Foreskin keratinocyte (primary cell): ENCODE measurements at places on chromosomes 7 and 10. TPM values are rescaled to one million over a fixed set of nuclear protein-coding genes. Genes with fewer than 3 reads are reported as not detected.

Gene TEX47
- total RNA-seq = not detected in 2 replicates

Gene NYAP1
- total RNA-seq = 1.9 and 2.4 TPM in 2 replicates

Gene MET
- total RNA-seq = 147 and 157 TPM in 2 replicates

Gene STEAP2
- total RNA-seq = 5.1 and 6.1 TPM in 2 replicates

Gene MKI67
- 72.8 and 102 TPM in 2 replicates for total RNA-seq

Gene MSMB
- total RNA-seq = not detected in 2 replicates

Gene GBX1
- not detected in 2 replicates for total RNA-seq

Gene GPR85
- 0.63 and 0.68 TPM in 2 replicates for total RNA-seq

Gene GPER1
- total RNA-seq = 0.07 TPM in 1 of 2 replicates, not detected in the other

Gene SORCS3
- not detected in 2 replicates for total RNA-seq

Gene PAX4
- not detected in 2 replicates for total RNA-seq

Gene PHYHIPL
- not detected in 2 replicates for total RNA-seq

Gene LRGUK
- total RNA-seq = 0.11 and 0.17 TPM in 2 replicates

Gene TRIM50
- total RNA-seq = not detected in 2 replicates

Gene CDHR3
- 1.1 and 1.7 TPM in 2 replicates for total RNA-seq

Gene UNCX
- total RNA-seq = not detected in 2 replicates

Gene CPN1
- total RNA-seq = not detected in 2 replicates

Gene HTRA1
- 375 and 388 TPM in 2 replicates for total RNA-seq

Gene CALHM3
- total RNA-seq = not detected in 2 replicates

Gene GPR158
- total RNA-seq = not detected in 2 replicates

Gene EEPD1
- total RNA-seq = 2.2 and 2.4 TPM in 2 replicates

Gene OR2A1
- not detected in 2 replicates for total RNA-seq

Gene CYP17A1
- total RNA-seq = not detected in 2 replicates

Gene LIPM
- 0.11 TPM in 1 of 2 replicates, not detected in the other for total RNA-seq

Gene CPVL
- total RNA-seq = 1.5 and 3.2 TPM in 2 replicates

Gene ACSL5
- total RNA-seq = not detected in 2 replicates

Gene CLCN1
- total RNA-seq = 0.04 TPM in 1 of 2 replicates, not detected in the other

Gene C10orf105
- not detected in 2 replicates for total RNA-seq

Gene NUP42
- total RNA-seq = 27.8 TPM in 2 replicates

Gene DNAJB6
- total RNA-seq = 119 and 121 TPM in 2 replicates

Gene PRLHR
- not detected in 2 replicates for total RNA-seq

Gene SND1
- 188 and 213 TPM in 2 replicates for total RNA-seq

Gene CREB3L2
- 23.7 and 31.8 TPM in 2 replicates for total RNA-seq

Gene ZNF425
- 1.7 and 3.0 TPM in 2 replicates for total RNA-seq

Gene CYP3A4
- total RNA-seq = not detected in 2 replicates

Gene AOC1
- not detected in 2 replicates for total RNA-seq

Gene AGAP5
- total RNA-seq = 2.6 and 3.4 TPM in 2 replicates

Gene STN1
- 28.9 and 29.4 TPM in 2 replicates for total RNA-seq

Gene SAMD9L
- total RNA-seq = 7.6 and 13.5 TPM in 2 replicates

Gene IQUB
- 0.04 and 0.07 TPM in 2 replicates for total RNA-seq
